ENCODE measurements at places on chromosomes 5 and 9. TPM values are rescaled to one million over a fixed set of nuclear protein-coding genes. Genes with fewer than 3 reads are reported as not detected.

- DNase-seq, result no peak
Measured at GRCh38 chr9:76373173-76373783, 20.9 kb downstream of the RFK start.

DNA sequence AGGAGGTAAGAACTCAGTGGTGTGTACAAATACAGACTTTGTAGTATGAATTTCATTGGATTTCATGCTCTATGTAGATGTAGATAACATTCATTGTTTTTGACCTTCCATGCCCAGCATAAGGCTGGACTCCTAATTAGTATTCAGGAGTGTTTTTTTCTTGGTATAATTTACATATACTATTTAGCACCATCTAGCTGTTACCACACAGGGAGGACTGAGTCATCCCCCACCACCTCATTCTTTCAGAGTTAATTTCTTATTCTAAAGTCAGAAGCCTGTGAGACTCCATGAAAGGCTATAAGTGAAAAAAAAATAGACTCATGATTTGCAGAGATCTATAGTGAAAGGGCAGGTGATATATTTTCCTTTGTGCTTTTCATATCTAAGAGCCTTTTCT lies 555.0 kb downstream of the PRR16 start:
- DNase-seq, result no peak

DNA sequence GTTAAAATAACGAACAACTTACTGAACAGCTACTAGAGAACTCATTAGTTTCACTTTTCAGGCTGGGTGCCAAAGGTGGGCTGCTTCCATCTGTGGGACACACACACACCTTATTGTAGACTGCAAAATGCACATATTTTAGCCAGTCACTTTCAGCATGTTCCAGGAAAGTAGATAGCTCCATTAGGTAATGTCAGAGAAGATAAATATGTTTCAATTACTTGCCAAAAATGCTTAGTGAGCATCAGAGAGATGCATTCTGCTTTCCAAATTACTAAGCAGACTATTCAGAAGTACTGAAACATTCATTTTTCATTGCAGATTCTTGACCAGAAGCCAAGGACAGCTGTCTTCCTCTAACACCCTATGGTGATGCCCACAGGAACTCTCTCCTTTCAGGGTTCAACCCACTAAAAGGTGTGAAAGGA lies 56.2 kb upstream of the APC start:
- DNase-seq, result no peak

Gene PCDHA9
- total RNA-seq, result not detected

DNA sequence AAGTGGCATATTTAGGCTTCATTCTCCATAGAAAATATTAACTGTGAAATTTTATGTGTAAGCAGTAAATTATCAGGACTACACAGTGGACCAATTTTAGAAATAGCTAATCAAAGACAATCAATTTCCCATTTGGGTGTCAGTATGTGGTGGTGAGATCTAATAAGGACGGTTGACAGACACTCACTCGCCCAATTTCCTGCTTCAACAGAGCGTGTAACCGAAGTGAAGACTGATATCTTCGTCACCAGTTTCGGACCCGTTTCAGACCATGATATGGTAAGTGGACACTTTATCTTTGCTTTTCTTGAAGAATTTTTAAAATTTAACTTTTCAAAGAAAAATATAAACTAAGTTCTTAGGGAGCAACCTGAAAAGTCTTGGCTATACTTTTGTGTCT lies 17.6 kb downstream of the GABRA1 start:
- DNase-seq, result no peak

Gene PWWP2A
- total RNA-seq, result 16.2 TPM

- no peak for DNase-seq
Measured at GRCh38 chr9:129256959-129257713, 79.1 kb upstream of the IER5L start.
